Cerebellum (tissue), 4 donors: ENCODE measurements at places on chromosomes 2 and 18.

- no peak for DNase-seq
Measured at GRCh38 chr2:62250239-62250638, 54.3 kb downstream of the B3GNT2 start.

DNA sequence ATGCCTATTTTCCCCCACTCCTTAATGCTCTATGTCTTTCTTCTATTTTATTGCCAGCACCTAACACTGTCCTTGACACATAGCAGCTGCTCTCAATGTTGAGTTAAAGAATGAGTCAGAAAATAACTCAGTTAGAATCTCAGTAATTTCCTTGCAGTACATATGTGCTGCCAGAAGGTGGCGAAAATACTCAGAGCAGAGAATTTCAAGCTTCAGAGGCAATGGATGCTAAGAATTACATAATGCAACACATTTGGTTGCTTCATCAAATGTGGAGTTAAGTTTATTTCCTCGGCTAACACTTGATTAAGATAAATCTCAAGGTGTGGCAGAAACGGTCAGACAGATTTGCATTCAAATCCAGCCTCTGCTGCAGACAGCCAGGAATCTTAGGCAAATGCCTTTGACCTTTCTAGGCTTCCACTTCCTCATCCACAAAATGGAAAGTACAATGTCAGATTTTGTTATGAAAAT lies 105.6 kb downstream of the VSNL1 start:
- peak; percentile 76 for DNase-seq

GRCh38 chr2:64024259-64024949 lies 5.2 kb upstream of the VPS54 start:
- no peak for DNase-seq

DNA sequence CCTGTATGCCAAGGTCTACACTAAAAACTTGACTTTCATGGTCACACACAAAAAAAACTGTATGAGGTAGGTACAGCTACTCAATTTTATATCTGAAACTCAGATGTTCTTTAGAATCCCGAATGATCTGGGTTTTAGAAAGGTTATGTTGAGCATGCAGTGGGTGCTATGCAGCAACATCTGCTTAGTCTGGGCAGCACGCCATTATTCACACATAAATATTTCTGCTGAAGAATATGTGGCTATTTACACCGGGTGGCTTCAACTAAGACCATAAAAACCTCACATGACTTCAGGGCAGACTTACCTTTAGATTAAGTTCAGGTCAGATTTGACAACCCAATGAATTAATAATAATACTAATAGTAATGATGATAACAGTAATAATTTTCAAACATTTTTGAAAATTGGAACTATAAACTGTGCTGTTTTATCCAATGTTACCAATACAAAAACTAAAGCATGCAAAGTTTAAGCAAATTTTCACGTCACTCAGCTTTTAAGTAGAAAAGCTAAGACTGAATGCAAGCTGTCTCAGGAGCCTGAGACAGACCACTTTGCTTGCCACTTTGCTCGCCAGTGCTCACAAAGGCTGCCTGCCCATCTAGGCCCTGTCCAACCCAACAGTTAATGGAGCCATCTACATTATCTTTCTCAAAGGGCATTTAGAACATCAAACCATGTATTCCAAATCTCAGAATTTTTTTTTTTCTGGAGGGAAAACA lies 292.0 kb downstream of the CNTNAP5 start:
- DNase-seq = no peak

DNA sequence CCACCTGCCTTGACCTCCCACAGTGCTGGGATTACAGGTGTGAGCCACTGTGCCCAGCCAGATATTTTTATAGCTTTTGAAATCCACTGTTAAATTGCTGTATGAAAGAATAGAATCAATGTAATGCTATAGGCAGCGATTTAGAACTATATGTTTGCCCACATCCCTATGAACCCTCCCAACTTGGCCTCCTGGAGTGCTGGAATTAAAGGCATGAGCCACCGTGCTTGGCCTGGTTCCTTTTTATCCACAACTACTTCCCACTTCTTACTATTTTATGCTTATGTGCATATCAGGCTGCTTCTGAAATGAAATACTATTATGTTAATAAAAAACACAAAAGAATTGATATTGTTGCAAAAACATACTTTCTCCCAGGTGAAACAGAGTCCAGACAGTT lies 11.6 kb upstream of the PTPN2 start:
- no peak for DNase-seq

GRCh38 chr2:205411558-205411957 lies 270.7 kb upstream of the NRP2 start:
- DNase-seq = peak; percentile 34

DNA sequence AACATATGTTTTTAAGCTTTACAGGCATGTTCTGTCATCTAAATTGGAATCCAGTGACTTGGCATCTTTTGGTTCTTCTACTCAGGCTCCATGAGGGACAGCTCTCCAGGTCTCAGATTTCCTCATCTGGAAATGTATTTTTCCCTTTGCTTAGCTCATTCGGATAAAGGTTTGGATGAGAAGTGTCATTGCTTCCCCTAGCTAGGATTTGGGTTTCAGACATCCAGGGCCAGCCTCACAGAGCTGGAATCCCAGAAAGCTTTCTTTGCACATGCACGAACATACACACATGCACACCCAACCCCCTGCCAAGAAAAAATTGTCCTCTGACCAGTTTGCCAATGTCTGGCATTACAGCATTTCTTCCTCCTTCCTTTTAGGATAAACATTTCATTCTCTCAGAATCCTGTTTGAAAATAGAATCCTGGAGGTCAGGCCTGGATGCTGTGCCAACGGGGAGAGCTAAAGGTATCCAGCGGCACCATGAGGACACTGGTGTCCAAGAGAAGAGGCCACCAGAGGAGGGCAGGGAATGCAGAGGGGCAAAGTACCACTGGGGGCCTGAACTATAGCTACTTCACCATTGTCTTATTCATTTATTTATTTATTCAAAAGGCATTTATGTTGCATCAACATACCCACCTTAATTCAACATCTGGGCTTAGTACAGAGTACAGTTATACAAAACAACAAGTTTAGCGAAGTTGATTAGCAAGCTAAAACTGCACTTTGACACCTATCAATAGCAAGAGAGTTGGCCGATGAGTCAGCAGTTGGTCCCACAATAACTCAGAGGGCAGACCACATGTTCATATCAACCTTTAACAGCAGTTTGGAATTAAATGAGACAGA lies 97.9 kb upstream of the ATL2 start:
- DNase-seq = no peak

DNA sequence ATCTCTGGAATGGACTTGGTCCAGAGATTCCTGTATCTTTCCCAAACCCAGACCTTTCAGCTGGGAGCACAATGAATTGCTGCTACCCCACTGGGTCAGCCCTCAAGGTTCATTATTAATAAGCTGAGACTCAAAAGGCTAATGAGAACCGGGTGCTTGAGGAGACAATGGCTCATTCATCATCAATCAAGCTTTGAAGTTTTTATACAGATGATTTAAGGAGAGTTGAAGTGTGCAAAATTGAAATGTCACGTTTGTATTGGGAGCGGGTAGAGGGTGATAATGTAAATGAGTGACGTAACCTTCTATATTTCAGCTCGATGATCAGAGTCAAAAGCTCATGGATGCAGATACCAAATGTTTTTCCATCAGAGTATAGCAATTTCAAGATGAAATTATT lies 744.9 kb downstream of the ERBB4 start:
- DNase-seq = no peak

DNA sequence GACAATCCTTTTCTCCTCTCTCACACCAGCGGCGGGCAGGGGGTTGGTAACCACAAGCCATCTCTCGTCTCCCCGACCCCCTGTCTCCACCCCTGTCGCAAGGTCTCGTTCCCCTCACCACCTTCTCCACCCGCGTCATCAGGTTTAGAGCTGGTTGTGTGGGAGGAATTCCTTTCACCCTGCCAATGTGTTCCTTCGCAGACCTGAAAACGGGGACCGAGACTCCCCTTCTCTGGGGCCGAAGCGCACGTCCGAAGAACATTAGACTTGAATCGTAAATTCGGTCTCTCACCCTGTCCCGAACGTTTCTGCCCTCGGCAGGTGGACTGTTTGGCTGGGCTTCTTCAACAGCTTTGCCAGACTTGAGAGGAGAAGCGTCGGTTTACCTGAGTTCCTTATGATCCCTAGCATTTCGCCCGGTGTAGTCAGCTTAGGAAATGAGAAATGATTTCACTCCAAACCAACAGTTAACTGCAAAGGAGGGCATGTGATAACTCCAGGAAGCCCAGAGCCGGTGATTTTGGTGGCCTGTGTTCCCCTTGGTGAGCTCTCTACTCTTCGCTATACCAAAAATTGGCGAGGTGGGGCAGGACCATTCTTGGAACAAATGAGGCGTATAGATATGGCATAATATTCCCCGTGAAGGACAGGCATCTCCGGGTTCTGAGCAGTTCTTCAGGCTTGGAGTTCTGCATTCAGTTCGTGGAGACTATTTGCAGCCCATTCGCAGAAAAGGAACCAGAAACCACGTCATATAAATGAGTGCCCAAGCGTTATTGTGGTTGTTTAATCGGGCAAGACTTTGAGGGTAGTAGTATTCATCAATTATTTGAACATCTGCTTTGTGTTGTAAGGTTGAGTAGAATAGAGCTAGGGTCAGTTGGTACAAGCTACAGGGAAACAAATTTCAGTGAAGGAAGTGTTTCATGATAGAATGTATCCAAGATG lies 694 bp downstream of the CFAP36 start:
- DNase-seq = peak; percentile 23

- DNase-seq = no peak
Measured at GRCh38 chr2:132677661-132678060, 7.7 kb upstream of the LYPD1 start.

DNA sequence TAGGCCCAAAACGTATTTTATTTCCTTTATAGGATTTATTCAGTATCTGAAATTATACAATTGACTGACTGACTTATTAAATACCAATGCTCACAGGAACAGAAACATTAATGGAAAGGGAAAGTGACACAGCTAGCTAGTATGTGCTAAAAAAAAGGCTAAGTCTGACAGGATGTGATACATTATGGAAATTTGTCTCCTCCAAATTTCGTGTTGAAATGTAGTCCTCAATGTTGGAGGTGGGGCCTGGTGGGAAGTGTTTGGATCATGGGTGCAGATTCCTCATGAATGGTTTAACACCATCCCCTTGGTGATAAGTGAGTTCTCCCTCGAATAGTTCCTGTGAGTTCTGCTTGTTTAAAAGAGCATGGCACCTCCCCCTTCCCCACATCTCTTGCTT lies 70.6 kb upstream of the WDR75 start:
- no peak for DNase-seq

GRCh38 chr2:10079870-10080535 lies at the start of gene CYS1:
CYS1 (minus strand) TSS chr2:10080411; CDS start chr2:10080223, 188 bp downstream.
- DNase-seq = peak; percentile 49

DNA sequence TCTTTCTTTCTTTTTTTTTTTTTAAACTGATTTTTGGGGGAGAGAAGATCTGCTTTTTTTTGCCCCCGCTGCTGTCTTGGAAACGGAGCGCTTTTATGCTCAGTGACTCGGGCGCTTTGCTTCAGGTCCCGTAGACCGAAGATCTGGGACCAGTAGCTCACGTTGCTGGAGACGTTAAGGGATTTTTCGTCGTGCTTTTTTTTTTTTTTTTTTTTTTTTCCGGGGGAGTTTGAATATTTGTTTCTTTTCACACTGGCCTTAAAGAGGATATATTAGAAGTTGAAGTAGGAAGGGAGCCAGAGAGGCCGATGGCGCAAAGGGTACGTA lies 587 bp downstream of the MEIS1 start:
- no peak for DNase-seq

GRCh38 chr2:200337621-200338020 lies 31.1 kb downstream of the SPATS2L start:
- DNase-seq = no peak

- no peak for DNase-seq
Measured at GRCh38 chr2:121736140-121736461, 574 bp downstream of the NIFK start.

GRCh38 chr2:121002597-121002996 lies 266.9 kb downstream of the GLI2 start:
- no peak for DNase-seq

DNA sequence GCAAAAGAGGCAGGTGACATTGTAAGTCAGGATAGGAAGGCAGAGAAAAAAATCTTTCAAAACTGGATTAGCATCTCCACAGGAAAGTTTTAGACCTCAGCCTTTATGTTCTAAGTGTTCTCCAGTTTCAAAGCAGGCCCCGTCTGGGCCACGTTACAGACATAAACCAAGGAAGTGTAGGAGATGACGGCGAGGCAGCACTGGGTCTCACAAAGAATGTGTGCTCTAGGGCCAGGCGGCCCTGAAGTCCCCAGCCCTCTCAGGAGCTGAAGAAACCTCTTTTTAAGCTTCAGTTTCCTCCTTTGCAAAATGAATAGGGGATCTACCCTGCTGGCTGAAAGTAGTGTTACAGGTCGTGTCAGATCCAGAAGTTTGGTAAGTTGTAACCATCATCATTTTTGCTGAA lies 81.7 kb downstream of the SPRED2 start:
- no peak for DNase-seq

DNA sequence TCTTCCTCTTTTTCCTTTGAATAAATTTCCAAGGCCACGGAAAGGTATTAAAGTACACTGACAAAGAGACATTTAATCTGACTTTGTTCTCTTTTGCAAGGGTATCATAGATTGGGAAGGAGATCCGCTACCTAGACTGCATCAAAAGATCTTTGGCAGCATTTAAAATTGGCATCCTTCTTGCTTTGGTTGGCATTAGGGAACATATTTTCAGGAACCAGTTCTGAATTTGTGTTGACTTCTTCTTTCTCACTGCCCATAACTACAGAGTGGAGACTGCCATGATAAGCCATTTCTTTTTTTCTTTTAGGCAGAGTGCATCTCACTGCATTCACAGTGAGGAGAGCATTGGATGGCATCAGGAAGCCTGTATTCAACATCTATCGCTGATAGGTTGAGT lies 83.4 kb downstream of the DOCK10 start:
- peak; percentile 35 for DNase-seq

DNA sequence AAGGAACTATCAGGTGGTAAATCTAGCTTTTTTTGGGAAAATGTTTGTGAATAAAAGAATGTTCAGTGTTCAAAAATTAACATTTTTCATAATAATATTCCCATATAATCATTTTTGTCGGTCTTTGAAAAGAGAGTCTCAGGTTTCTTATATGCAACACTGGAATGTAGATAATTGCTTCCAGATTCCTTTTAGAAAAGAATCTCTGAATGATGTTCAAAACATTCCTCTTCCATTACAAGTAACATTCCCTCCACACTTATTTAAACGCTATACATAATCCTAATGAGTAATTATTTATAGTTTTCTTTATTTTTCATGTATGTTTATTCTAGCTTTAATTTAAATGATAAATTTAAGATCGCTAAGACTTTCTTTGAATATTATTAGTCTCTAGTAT lies 7.0 kb downstream of the ZSWIM2 start:
- DNase-seq = no peak

- DNase-seq = peak; percentile 14
Measured at GRCh38 chr2:224038049-224038829, 847 bp downstream of the SERPINE2 start.

DNA sequence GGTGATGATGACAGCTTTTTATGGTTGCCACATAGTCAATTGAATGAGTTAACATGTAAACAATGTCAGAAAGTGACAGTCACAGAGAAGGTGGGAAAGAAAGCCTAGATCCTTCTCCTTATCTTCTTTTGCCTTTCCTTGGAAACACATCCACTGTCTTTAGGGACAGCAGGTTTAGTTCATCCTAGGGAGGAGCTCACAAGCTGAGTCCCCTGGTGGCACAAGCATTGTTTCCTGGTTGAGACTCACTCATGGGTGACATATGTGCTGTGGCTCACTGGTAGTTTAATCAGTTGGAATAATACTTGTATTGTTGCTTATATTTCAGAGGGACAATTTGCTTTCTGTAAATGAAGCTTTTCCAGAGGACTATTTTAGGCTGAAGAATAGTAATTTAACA lies 598.5 kb downstream of the CNTNAP5 start:
- no peak for DNase-seq

GRCh38 chr2:196376984-196377877 lies 205.9 kb upstream of the STK17B start:
- no peak for DNase-seq
